Activated CD4-positive, alpha-beta T cell treated with anti-CD3 and anti-CD28 coated beads, Interleukin-2, amount 50 U/mL, for 24 hours (primary cell): ENCODE measurements at places on chromosomes 7 and 10.

- DNase-seq = peak; percentile 50
These were observed 630 bp downstream of the RSBN1L start for GRCh38 chr7:77696643-77697534.

GRCh38 chr7:54252256-54253035, 289.7 kb upstream of the VSTM2A start:
- no peak for DNase-seq

- DNase-seq = no peak
These were observed 22.4 kb downstream of the DPYSL4 start for GRCh38 chr10:132209130-132209529.

GRCh38 chr7:155395176-155395797, 62.6 kb upstream of the EN2 start:
- DNase-seq = no peak

GRCh38 chr7:15461576-15461975, 100.2 kb downstream of the AGMO start:
- no peak for DNase-seq

GRCh38 chr7:114711241-114711640, 210.7 kb upstream of the MDFIC start:
- no peak for DNase-seq

- DNase-seq = no peak
These were observed 12.8 kb downstream of the ERLIN1 start for GRCh38 chr10:100173035-100173434.

DNA sequence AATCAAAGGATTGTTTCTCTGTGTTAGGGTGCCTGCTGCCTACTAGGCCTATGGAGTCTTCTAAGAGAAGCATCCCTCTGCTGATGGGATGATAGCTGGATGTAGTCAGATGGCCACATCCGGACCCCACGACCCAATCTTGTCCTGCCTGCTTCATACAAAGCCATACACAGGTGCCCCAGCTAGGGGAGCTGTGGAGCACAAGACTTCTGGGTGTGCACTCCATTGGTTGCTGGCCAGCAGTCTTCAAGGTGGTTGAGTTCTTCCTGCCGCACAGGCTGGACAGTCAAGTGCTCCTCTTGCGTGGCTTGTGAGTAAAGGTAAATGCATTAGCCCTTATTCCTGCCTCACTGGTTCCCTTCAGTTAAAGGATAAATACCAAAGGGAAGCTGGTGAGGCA, 120.2 kb downstream of the TEX36 start:
- DNase-seq = no peak

DNA sequence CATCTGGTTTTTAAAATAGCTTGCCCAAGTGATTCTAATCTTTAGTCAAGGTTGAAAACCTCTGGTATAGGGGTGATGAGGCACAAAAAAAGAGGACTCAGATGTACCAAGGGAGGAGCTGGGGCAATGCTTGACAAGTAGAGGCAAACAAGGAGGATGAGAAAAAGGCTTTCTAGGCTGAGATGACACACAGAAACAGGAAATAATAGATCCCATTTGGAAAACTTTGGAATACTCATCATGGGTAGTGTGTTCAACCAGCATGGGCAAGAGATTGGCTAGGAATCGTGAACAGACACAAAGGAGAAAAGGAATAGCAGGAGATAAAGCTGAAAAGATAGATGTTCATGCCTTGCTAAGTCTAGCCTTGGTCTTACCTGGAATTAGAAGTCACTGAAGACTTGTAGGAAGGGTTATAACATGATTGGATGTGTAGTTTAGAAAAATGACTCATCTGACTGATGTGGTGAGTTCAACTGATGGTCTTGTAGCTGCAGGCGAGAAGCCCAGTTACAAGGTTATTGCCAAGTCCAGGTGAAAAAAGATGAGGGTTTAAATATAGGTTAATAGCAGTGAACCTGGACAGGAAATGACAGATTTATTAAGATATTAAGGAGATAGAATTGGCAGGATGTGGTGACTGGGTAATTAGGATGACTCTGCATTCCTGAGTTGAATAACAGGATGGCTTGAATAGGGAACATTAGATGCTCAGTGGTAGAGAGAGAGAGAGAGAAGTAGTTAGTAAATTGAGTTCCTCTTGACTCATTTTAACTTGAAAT, 214.0 kb upstream of the LRGUK start:
- no peak for DNase-seq

DNA sequence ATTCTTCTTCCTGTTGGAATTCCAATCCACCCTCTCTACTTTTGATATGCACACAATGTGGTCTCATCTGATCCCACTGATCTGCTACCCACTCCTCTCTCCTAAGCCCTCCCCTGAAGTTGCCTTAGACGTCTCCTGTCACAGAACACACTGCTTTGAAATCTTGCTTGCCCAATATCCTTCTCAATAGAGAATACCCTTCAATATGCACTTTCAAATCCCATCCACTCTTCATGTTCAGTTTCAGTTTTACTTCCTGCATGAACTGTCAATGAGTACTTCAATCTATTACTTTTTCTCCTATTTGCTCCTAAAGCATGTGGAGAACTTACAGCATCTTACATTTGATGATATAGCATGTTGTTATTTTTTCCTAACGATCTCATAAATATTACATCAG, 93.5 kb downstream of the UPF2 start:
- no peak for DNase-seq

DNA sequence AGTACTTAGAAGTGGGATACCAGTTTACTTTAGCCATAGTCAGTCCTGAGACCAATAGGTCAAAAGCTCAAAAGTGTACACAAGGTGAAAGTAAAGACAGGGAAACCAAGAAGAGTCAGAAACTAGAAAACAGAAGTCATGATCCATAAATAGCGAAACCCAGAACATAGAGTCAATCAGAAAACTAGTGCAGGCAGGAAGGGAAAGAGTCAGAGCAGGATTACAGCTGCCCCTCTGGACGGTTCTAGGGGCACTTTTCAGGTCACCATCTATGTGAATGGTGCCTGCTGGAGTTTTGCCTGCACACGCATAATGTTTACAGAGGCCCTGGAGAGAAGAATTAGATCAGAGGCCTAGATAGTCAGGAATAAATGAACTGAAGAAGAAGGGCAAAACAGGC, 22.4 kb upstream of the DMTF1 start:
- no peak for DNase-seq

DNA sequence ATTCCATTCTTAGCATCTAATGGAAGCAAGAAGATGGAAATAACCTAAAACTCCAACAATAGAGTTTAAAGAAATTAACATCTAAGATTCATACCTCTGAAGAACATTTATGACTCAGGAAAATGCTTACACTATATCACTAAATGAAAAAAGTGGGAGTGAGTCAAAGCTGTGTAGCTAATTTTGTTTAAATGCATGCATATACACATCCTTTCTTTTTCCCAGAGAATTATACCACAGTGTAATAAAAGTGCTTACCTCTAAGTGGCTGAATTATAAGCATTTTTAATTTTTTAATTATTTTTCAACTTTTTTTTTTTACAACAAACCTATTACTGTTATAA, 44.3 kb downstream of the CCDC71L start:
- no peak for DNase-seq

- no peak for DNase-seq
These were observed 167.8 kb upstream of the ITGB1 start for GRCh38 chr10:33125522-33126517.

- no peak for DNase-seq
These were observed 46.2 kb upstream of the MRLN start for GRCh38 chr10:59799421-59799820.

DNA sequence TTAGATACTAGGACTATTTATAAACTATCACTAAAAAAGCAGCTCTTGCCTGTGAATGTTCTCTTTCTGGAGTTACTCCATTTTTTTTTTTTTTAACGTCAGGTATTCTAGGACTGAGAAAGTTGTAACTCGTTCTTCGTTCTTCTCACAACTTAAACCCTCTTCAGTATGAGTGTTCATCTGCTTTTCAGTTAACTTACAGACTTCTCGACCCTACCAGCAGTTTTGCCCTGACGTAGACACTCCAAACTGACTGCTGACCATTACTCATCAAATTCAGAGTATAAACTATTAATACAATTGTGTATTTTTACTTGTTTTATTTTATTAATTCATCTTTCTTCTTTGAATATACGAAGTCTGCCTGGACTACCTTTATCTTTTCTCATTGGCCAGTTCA, 353.1 kb downstream of the GPR37 start:
- DNase-seq = no peak

DNA sequence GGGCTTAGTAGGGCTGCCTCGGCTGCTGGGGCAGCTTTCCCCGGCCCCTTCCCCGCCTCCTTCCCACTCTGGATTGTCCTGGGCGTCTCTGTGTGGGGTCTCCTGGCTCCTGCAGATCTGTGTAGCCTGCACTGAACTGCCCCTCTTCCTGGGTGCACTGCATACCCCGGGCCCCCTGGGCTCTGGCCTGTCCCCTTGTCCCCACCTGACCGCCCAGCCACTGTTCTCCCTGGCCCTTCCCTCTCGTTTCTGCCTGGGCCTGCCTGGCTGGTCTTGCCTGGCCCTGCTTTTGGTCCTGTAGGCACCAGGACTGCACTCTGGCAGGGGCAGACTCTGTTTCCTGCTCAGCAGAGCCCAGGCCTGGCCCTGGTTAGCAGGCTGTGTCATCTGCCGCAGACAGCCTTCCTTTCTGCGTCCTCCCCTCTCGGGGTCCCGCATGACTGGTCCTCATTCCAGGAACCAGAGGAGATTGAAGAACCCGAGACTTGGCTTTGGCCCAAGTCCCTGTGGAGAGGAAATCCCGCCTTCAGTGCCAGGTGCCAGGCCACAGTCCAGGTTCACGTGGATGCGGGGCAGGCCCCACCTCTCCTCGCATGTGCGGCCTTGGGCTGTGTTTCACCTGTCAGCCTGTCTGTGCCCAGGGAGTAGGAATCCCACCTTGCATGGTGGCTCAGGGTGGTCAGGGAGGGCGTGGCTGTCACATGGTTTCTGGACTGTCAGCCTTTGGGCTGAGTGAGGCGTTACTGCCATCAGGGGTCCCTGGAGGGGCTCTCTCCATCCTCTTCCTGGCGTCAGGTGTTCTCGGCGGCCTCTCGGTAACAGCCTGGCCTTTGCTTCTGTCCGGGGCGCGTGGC, 9.2 kb downstream of the INPP5A start:
- DNase-seq = no peak

DNA sequence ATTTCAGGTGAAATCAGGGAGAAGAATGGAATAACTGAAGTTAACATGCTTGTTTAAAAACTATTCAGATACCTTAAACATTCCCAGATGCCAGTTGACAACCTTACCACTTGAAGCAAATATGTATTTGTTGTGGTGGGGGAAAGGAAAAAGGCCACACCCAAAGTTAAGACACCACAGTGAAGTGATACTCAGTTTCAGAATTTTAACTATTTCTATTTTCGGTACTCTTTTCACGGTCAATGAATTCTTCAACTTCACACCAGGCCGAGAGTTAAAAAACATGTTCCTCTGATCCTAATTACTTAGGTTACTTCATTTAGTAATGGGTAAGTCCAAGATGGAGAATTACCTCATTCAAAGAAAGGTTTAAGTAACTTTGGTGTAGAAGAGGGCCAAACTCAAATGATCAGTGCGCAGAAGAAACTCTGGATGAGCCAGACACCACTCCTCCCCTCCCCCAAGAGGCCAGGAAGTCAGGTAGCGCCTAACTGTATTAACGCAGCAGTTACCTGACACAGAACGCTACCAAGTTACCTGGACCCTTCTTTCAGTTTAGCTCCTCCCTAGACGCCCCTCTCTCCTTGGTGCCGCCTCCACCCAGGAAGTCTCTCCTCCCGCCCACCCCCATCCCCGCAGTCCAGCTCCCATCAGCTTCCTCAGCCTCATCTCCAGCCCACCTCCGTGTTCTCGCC, 700 bp downstream of the MTPN start:
- DNase-seq = no peak

DNA sequence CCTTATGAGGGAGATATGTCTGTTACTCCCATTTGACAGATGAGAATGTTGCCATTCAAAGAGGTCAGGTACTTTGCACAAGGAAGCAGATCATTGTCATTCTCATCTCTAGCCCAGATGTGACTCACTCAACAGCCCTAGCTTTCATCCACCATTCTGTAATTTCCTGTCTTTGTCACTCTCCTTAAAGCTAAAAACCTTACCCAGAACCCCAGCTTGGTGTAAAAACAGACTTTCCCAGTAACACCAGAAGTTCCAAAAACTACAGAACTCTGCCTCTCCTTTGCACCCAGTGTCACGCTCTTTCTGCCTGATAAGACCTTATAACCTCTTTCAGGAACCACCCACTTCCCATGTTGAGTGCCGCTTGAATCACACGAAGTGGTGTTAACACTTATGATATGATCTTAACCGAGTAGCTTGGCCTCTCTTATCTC, 89.1 kb upstream of the SP4 start:
- DNase-seq = peak; percentile 16

DNA sequence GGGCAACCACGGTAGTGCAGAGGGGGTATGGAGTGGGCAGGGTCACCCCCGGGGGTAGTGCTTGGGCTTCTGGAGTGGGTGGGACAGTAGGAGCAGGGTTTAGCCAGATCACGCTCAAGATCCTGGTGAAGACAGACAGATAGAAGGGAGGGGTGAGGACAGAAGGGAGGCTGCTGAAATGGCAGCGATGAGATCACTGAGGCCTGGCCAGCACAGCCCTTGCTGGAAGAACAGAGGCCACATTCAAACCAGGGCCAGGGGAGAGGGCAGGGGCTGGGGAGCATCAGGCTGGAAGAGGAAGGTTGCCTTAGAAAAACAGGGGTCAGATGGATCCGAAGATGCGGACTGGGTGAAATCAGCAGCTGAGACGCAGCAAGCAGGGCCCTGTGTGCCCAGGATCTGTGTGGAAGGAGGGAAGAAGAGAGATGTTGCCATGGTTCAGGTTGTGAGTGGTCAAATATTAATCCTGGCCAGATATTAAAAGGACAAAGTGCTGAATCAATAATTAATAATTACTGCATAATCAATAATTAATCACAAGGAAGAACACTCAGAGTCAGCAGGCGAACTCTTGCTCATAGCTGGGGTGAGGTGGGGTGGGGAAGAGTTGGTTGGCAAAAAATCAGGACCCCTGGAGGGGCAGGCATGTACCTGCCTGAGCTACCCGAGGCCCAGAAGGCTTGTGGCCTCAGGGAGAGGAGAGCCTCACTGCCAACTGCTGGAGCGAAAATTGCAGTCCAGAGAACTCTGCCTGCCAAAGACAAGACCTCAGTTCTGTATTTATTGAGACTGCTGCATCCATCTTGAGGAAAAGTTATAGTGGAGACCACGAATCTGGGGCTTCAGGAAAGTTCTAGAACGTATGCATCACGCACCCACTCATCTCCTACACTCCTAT, 105.7 kb downstream of the GRB10 start:
- DNase-seq = no peak

DNA sequence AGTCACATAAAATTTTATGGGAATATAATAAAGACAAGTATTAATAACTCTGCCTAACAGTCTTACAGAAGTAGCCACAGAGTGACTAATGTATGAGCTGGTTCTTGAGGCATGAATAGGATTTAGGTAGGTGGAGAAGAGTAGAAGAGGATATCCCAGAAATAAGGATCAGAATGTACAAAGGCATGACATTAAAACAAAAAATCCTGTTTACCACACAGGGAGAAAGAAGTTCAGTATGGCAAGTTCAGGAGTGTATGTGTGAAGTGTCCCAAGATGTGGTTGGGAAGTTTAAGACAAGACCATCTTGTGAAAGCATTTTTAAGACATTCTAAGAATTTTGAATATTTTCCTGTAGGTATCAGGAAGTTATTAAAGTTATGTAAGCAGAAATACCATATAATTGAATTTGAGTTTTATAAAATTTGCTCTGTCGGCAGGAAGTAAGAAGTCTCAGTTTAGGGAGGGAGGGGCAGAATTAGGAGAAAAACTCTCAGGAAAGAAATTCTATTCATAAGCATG, 64.7 kb upstream of the CAV2 start:
- DNase-seq = no peak
